ENCODE measurements at places on chromosomes 7 and 10.

DNA sequence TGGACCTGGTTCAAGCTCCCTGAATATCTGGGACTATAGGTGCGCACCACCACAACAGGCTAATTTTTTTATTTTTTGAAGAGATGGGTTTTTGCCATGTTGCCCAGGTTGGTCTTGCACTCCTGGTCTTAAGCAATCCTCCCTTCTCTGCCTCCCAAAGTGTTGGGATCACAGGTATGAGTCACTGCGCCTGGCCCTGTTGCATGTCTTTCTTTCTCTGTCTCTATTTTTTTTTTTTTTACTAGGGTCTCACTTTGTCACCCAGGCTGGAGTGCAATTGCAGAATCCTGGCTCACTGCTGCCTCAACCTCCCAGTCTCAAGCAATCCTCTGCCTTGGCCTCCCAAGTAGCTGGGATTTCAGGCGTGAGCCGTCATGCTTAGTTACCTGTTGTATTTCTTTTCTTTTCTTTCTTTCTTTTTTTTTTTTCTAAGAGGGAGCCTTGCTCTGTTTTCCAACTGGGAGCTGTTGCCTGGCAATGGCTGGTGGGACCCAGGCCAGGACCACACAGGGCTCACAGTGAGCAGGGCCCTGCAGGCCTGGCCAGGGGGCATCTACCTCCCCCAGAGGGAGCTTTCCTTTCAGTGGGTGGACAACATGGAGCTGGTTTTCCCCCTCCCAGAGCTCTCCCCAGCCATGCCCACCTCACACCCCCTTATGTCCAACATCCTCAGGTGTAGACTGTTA lies 6.0 kb downstream of the MYL7 start:
- no peak for DNase-seq

DNA sequence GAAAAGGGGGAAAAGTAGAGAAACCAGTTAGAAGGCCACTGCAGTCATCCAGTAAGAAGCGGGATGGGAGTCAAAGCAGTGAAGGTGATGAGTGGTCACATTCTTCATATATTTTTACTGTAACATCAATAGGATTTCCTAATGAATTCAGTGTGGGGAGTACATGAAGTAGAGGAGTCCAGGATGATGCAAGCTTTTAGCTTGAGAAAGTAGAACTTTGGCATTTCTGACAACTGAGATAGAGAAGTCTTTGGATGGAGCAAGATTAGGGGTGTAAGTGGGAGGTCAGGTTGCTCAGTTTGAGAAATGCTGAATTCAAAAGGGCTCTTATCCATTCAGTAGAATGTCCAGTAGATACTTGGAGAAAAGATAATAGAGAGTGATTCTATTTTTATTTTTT lies 264.1 kb upstream of the DGKB start:
- DNase-seq: no peak

DNA sequence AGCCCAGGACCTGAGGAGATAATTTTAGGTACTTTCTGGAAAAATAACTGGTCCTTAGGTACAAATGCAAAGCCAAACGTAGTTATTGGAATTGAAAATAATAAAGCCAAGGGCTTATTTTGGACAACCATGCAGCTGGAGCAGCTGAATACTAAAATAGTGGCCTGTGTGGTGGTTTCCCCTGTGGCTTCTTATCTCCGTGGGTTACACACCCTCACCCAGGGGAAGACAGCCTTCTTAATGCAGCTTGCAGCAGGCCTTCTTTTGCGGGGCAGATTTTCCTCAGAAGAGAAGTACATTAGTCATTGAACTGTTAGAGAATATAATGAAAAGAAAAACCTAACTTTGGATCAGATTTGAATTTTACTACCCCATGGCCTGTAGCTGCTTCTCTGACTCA lies 133.5 kb downstream of the ST7 start:
- DNase-seq: no peak

DNA sequence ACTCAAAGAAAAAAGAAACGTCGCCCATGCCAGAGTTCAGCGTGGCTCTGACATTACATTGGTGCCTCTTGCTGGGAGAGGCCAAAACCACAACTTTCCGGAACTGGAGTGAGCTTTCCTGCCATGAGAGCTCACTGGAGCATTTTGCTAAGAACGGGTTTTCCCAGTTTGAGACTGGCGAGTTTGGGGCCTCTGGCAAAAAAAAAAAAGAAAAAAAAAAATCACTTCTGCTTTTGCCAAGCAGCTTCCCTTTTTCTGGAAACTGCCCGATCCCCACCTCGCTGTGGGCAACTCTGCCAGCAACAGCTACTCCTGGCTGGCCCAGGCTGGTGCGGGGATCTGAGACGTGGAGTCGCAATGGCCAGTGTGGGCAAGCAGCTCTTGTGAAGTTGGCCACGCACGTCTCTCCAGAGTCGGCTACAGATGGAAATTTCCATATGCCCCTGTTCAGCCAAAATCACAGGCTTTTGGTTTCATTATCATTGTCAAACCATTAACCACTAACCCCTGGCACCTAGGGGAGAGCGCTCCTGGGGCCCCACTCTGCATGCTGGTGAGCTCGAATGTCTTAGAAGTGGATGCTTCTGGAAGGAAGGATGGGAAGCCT lies 25.7 kb downstream of the PRKAG2 start:
- no peak for DNase-seq

DNA sequence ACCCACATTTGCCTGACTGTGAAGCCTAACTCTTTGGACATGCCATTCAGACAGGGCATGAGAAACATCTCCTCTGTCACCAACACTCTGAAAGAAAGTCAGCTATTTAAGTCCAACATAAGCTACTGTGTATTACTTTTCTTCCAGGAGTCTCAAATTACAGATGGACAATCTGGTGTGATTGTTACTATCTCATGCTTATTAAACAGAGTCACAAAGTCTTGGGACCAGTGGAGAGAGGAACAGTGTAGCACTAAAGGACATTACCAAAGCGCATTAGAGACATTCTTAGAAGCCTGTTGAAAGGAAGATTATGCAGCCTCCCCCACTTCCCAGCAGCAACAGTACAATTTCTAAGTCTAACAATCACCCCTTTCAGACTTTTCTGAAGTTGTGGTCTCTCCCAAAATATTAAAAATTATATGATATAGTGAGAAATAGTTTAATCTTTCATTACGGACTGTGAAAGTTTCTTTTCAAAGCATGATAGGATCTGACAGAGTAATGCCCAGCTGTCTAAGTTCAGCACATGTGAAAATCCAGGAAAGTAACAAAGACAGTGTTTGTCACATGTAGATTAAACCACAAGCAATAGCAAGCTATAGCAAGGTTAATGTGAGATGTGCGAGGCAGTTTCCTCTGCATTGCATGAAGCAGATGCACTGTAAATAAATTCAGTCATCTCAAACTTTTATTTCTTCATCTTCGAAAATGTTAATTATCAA lies 280.9 kb upstream of the FZD8 start:
- DNase-seq: no peak

- DNase-seq: no peak
Measured at GRCh38 chr10:34824870-34825269, 9.8 kb upstream of the PARD3 start.

DNA sequence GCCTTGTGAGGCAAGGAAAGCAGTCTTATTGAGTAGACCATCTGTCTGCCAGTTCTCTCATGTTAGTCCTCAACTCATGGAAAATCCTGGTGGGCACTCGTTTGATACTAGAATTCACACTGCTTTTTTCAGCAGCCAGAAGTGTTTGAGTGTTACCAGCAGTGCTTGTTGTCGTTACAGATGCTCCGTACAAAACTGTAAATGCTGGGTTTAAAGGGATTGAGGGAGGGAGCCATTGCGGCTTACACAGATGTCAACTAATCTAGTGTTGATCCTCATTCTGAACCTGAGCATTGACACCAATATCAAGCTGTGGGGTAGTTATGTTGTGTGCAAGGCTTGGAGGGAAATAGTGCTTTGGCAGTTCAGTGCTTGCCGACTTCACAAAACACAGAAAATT lies 348.6 kb downstream of the AUTS2 start:
- DNase-seq: no peak

GRCh38 chr10:1044964-1045363 lies 4.0 kb downstream of the IDI1 start:
- DNase-seq: no peak

GRCh38 chr7:132544999-132545398 lies 31.3 kb downstream of the PLXNA4 start:
- no peak for DNase-seq

DNA sequence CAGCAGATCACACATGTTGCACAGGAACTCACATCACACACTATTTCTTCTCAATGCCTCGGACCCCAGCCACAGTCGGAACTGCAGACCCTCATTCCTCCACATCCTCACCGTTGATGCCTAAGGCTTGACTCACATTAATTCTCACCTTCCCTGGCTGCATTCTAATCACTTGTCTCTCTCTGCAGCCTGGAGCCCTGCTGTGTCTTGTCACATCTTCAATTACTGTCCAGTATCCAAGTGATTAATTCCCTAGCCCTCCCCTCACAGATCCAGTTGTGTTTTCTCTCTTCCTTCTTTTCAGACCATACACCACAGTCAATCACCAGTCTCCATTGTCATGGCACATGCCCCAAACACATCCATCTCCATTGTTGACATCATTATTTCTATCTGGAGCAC lies 592.4 kb upstream of the IGFBP3 start:
- DNase-seq: no peak

DNA sequence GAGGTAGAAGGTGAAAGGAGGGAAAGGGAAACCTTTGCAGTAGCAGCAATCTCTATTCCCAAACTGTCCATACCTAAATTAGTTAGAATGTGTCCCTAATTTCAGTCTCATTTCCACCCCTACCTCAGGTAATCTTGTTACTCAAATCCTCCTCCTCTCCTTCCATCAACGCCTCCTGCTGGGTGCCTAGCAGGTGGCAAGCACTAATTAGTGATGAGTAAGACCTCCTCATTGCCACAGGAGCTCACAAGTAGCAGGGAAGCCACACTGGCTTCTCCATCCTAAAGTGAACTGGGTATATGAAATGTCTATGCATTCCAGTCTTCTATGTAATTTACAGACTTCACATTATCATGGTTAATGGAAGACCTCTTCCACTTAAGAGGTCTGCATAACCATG lies 25.7 kb upstream of the FAM133B start:
- DNase-seq: no peak

DNA sequence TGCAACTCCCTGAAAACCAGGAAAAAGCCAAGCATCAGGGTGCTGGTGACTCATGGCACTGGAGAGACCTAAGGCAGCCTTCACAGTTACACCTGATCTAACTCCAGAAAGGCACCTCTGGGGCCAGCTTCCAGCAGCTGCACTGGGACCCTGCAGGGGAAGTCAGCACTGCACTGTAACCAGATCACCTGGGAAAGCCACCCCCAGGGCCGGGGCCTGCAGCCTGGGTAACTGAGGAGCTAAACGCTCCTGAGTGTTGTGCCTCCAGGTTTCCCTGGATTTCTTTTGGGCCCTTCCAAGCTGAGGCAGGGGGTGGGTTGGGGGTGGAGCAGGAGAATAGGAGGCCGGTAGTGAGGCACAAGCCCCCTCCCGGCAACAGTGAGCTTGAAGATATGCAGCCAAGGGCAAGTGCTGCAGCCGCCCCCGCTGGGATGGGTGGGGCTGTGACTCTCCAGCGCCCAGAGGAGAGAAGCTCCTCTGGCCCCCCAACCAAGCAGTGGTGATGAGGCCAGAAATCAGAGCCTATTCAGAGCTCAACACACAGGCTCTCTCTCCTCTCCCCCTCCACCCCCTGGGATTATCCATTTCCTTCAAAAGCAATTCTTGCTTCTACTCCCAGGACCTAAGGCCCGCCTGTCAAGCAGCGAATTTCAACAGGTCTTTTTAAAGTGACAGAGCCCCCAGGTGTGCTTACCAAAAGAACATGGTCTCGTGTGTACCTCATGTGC lies 2.6 kb downstream of the CXCL12 start:
- no peak for DNase-seq

Data from HS-27A (cell line).